EH (cell line): ENCODE measurements at places on chromosomes 5 and 9.

- DNase-seq, result no peak
These were observed 60.2 kb downstream of the PPARGC1B start for GRCh38 chr5:149790276-149790675.

- peak; percentile 29 for DNase-seq
These were observed 166.8 kb downstream of the NR3C1 start for GRCh38 chr5:143236682-143237081.

DNA sequence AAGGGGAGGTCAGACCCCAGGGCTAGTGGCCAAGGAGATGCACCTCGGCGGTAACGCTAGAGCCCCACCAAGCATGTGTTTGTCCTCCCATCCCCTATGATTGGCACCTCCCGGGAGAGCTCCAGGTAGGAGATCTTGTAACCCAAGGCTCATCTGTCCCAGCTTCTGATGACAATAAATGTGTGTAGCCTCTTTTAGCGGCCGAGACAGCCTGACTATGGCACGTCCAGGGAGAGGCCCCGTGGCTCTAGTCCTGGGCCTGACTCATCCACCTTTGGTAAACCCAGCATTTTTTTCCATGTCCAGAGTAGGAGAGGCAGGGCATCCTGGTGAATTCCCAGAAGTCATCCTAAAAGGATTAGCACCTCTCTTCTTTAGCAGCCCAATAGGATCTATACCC, 39.2 kb downstream of the IRF1 start:
- DNase-seq, result no peak

GRCh38 chr9:38285236-38285635, 107.3 kb upstream of the ALDH1B1 start:
- DNase-seq, result no peak

- no peak for DNase-seq
These were observed 200.0 kb downstream of the ATP10B start for GRCh38 chr5:160651692-160652645.

GRCh38 chr9:88653911-88654310, 118.9 kb downstream of the NXNL2 start:
- peak; percentile 82 for DNase-seq

GRCh38 chr5:137887831-137888230, 1.4 kb upstream of the PKD2L2 start:
- no peak for DNase-seq

DNA sequence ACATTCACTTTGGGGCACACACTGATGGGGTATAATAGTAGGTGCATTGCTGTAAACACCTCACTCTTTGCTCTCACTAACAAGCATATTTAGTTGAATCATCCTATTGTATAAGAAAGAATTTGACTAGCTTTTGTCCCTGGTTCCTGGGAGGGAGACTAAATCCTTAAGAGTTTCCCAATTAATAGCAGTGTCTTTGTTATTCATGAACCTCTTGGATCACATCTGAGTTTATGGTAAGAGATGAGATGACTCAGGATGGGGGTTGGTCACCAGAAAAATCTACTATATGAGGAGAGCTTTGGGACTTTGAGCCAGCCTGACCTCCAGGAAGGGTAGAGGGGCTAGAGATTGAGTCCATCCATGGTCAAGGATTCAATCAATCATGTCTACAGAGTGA, 56.8 kb downstream of the PUM3 start:
- DNase-seq, result peak; percentile 84

DNA sequence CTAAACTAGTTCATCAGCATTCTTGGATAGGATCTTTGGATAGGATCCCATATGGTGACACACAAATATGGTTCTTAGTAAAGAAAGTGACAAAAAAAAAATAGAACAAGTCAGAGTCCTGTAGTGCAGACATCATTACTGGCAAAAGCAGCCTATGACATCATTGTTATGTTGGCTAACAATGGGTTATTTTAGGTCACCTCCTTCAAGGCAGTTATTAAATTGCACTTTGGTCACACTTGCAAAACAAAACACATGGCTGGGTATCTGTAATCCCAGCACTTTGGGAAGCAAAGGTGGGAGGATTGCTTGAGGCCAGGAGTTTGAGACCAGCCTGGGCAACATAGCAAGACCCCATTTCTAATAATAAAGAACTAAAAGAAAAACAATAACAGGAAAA, 185.9 kb downstream of the KIAA0825 start:
- peak; percentile 24 for DNase-seq

DNA sequence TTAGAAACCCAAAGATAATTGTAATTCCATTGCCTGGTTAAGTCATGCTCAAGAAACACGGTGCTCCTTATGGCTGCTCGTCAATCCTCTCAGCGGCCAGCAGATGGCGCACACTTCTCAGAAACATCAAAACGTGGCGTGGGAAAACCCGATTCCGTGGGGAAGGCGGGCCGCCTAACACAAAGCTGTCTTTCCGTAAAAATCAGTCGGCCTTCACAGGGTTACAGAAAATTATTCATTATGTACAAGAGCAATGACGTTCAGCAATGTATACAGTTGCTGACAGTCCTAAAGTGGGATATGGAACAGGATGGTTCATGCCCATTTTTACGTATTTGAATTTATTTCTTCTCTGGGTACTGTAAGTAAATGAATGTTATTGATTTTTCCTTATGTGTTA, 83.5 kb downstream of the PDE4D start:
- peak; percentile 72 for DNase-seq

DNA sequence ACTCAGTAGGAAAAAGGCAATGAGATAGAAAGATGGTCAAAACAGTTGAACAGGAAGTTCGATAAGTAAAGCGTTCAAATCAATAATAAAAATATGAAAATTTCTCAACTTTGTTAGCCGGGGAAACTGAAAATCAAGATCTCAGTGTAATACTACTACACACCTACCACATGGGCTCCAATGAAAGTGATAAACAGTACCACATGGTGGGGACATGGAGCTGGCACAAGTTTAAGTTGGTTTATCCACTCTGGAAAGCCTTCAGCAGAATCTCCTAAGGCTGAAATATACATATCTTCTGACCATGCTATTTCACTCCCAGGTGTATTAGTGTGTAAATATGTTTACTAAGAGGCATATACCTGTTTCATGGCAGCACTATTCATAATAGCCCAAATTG, 126.8 kb downstream of the NXNL2 start:
- DNase-seq, result peak; percentile 47

- DNase-seq, result no peak
These were observed 836.8 kb upstream of the CDH9 start for GRCh38 chr5:27875148-27875547.

- DNase-seq, result peak; percentile 4
These were observed 214.4 kb downstream of the SEMA6A start for GRCh38 chr5:116360008-116360853.

DNA sequence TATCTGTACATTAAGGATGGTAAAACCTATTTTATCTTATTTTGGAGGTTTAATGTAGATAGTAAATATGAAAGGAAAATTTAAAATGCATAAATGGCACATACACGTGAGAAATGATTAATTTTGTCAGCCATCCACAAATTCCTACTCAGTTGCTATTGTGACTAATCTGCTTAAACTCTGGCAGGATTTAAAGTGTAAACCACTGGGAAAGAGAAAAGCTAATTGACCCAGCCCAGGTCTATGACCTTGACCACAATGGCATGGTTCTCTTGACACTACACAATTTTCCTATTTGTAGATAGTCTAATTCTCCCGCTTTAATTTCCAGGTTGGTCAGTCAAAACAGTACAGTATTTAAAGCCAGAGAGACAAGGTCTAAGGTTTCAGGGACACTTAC, 459.0 kb upstream of the KLF4 start:
- peak; percentile 30 for DNase-seq

- DNase-seq, result peak; percentile 66
These were observed 285.0 kb downstream of the RFX3 start for GRCh38 chr9:3240656-3241268.

DNA sequence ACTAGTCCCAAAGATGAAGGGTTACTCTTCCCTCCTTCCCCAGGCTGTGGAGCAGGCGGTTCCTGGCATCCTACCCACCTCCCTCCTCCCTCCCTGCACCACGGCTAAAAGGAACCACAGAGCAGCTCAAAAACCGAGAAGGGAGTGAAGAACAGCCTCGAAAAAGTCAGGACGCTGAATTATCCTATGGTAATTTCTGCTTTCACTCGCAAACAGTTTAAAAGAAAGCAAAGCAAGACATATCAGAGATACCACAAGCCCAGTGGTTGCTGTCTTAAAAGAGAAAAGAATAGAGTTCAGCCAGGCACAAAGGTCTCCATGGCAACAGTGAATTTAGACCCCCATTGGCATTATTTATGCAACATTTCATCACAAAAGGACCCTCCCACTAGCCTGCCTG, 315.4 kb downstream of the CTNND2 start:
- DNase-seq, result no peak

GRCh38 chr5:120509053-120509452, 45.0 kb downstream of the PRR16 start:
- DNase-seq, result peak; percentile 69

DNA sequence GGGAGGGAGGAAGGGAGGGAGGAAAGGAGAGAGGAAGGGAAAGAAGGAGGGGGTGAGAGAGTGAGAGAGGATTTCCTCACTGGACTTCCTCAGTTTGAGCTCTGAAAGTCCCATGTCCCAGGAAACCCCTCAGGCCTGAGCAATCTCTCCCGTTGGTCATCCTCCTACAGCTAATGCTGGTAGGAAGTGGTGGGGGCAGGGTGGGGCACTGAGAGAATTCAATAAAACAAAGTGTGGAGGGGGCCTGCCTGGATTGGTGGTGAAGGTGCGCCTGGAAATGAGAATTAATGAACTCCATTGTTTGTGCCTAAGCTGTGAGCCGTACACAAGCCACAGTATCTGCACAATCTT, 195.0 kb downstream of the RGS3 start:
- DNase-seq, result no peak

GRCh38 chr9:15160673-15161072, 146.3 kb downstream of the TTC39B start:
- DNase-seq, result peak; percentile 58

DNA sequence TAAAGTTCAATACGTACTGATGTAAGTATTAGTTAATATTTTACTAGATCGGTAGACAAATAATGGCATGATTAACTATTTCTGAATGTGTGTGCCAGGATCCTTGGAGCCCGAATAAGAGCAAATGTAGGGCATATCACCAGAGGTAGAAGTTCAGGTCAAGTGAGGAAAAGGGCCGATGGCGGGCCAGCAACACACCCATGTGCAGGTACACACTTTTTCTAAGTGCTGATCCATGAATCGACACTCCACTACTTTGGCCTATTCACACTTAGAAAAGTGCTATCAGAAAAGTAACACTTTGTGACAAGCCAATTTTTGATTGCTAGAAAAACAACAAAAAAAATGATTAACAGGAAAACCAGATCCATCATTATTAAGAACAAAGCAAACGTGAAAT, 150.3 kb downstream of the AUH start:
- no peak for DNase-seq

DNA sequence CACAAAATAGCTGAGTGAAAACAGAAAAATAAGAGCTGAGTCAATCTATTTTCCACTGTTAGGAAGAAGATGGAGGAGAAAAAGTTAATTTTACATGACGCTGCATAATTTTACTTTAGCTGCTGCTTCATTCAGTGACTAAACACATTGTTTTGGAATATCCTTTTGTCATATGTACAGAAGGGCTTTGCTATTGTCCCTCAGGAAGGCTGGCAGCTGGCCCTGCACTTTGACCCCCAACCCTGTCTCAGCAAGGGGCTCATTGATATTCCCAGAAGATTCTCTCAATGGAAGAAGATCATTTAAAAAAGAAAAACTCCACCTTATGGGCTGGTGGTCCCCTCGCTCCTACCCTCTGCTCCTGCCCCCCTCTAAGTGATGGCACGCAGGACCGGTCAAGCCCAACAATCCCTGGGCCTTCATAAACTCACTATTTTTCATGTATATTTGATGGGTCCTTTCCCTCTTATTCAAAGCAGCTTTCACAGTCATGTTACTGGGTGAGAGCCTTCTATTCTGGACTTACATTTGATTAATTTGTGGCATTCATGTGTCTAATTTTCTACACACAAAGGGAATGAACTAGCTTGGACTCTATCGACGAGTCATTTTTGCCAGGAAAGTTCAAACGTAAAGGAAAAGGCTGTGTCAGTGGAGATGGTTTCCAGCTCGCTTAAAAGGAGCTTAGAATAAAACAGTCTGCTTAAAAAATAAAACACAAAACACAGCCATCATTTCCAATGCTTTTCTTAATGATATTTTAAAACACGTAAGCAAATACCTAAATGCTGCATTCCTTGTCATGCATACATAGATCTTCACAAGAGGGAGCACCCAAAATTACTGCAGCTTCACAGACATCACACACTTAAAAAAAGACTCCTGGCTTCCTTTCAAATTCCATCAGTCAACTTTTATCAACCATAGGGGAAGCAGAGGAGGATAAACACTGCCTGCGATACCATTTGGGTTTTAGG, 104.7 kb downstream of the EFNA5 start:
- no peak for DNase-seq

DNA sequence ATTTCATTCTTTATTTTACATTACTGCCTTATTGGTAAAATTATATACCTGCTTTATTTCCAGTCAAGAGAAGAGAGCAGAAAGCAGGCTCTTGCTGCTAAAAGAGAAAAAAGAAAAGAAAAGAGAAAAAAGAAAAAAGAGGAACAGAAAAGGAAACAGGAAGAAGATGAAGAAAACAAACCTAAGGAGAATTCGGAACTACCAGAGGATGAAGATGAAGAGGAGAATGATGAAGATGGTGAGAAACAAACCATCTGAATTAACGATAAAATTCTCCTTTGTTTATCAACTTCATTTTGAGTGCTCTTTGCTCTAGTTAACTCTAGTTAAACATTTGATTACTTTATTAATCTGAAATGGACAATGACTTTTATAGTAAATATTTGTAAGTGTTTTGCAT, 23.5 kb upstream of the EIF4EBP3 start:
- no peak for DNase-seq

GRCh38 chr5:148306446-148306845, 5.8 kb upstream of the SPINK7 start:
- DNase-seq, result no peak

GRCh38 chr5:150607105-150607504, 33.4 kb upstream of the SYNPO start:
- DNase-seq, result no peak

- peak; percentile 92 for DNase-seq
These were observed 144.9 kb downstream of the FGF1 start for GRCh38 chr5:142540922-142541422.

- peak; percentile 73 for DNase-seq
These were observed 20.9 kb downstream of the ZNF474 start for GRCh38 chr5:122150215-122150614.

GRCh38 chr9:78239506-78239905, 3.6 kb downstream of the CEP78 start:
- no peak for DNase-seq

DNA sequence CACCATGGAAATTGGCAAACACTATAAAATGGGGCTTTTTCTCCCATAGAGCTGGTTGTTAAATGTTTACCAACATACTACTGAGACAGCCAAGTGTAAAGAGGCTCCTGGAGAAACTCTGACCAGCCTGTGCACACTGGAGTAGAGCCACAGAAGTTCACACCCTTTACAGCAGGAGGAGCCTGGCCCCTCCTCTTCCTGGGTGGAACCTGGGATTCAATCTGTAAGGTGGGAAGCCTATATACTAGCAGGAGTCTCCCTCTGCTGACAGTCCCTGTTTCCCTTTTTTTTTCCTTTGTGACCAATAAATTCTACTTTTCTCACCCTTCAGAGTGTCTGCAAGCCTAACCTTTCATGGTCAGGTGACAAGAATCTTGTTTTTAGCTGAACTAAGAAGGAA, 10.4 kb upstream of the SLC30A5 start:
- DNase-seq, result peak; percentile 32

- no peak for DNase-seq
These were observed 65.2 kb upstream of the RNF130 start for GRCh38 chr5:180136630-180137381.

GRCh38 chr9:97571664-97572063, 61.5 kb downstream of the TSTD2 start:
- no peak for DNase-seq

GRCh38 chr9:137347928-137348327, 45.9 kb upstream of the NRARP start:
- no peak for DNase-seq
